ENCODE measurements at places on chromosomes 4 and X.

DNA sequence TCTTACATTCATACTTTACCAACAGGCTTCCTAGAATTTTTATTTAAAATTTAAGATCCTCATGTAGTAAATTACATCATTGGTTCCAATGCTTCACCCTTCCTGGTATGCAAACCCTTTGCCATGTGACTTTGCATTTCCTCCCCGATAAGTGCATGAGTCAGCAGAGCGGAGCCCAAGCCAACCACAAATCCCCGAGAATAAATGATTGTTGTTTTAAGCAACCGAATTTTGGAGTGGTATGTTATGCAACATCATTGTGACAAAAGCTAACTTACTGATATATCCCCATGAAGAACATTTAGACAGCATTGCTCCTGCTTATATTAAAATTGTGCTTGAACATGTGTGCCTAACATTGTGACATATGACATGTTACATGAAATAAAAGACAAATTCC, 199.4 kb upstream of the DDX53 start:
- DNase-seq: no peak

- no peak for DNase-seq
These were observed 14.7 kb upstream of the FAM47B start for GRCh38 chrX:34927866-34928265.

GRCh38 chr4:4831825-4832224, 27.6 kb upstream of the MSX1 start:
- DNase-seq: no peak

GRCh38 chrX:12910423-12911121, 4.2 kb downstream of the TLR8 start:
- no peak for DNase-seq

- no peak for DNase-seq
These were observed 20.7 kb upstream of the AR start for GRCh38 chrX:67523002-67523681.

DNA sequence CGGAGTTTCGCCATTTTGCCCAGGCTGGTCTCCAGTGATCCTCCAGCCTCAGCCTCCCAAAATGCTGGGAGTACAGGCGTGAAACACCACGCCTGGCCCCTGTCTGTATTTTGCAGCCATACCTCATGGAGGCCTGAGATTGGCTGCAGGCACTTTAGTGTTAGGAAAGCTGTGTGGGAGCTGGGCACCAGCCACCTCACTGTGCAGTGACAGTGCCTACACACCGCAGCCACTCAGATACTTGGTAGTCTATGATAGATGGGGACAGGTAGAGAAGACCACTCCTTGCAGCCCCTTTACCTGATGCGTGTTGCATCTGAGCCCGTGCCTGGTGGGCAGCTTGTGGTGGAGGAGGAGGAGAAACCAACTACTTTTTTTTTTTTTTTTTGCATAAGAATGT, 16.3 kb downstream of the SMS start:
- DNase-seq: no peak

- no peak for DNase-seq
These were observed 676.4 kb downstream of the PCDH18 start for GRCh38 chr4:136855886-136856285.

DNA sequence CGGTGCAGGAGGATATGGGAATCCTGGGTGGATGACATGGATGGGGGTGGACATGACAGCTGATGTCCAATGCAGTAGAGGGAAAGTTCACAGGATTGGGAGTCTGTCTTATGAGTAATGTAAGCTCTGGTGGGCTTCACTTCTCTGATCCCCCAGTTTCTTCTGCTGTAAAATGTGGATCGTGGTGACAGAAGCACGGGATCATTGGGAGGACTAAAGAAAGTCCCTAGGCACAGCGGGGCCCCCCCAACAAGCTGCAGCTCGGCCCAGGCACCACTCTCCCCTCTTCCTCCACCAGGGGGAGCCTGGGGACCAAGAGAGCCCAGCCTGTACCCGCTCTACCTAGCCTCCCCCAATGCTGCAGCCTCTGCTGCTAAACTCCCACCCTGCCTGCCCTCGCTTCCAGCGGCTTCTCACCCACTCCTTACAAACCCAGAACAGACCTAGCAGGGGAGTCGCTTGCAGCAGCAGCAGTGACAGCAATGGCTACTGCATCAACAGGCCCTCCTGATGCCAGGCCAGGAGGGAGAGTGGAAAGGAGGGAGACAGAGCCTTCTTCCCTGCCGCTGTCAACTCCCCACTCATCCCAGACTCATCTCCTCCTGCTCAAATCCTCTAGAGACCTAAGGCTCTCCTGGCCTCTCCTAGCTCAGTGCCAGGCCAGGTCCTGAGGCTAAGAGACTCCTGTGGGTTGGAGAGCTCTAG, 36.1 kb upstream of the IQSEC2 start:
- DNase-seq: peak; percentile 80

DNA sequence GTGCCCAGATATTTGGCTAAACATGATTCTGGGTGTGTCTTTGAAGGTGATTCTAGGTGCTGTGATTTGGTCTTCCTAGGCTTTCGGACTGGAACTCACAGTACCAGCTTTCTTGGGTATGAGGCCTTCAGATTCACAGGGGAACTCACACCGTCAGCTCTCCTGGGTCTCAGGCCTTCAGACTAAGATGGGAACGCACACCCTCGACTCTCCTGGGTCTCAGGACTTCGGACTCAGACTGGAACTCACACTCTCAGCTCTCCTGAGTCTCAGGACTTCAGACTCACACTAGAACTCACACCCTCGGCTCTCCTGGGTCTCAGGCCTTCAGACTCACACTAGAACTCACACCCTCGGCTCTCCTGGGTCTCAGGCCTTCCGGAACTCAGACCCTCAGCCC, 137.7 kb downstream of the CRLF2 start:
- DNase-seq: no peak

- DNase-seq: peak; percentile 71
These were observed 2.1 kb downstream of the GPR101 start for GRCh38 chrX:137031517-137032340.

- peak; percentile 4 for DNase-seq
These were observed 176.9 kb downstream of the PDHA2 start for GRCh38 chr4:96016634-96017299.

DNA sequence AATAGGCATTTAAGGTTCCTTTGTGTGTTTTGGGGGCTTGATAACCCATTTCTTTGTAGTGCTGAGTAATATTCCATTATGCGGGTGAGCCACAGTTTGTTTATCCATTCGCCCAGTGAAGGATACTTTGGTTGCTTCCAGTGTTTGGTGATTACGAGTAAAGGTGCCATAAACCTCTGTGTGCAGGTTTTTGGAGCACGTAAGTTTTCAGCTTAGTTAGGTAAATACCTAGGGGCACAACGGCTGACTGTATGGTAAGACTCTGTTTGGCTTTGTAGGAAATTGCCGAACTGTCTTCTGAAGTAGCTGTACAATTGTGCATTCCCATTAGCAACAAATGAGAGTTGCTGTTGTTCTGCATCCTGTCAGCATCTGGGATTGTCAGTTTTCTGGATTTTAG, 3.8 kb upstream of the TBL1X start:
- DNase-seq: no peak

- DNase-seq: no peak
These were observed 826 bp upstream of the SCML1 start for GRCh38 chrX:17736478-17736855.

DNA sequence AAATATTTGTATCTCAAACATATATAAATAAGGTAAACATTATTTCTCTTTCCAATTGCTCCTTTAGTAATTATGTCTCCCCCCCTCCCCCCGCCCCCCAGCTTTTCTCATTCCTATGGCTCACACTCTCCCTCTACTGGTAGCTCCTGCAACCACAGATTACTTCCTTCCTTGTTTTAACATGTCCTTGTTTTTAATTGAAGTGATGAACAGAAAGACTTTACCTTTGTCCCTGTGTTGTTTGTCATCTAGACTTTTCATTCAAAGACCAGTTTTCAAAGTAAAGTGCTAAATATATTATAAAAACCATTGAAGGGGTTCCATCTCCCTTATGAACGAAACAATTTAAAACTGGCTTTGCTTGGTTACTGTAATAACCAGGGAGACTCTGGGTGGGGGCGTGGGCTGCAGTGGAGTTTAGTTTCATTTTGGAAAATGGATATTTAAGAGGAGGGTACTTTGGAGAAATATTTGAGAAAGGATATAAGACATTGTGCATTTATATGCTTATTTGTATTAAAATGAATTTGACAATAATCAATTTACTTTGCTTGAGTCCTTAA, 352.9 kb downstream of the RAPGEF2 start:
- peak; percentile 34 for DNase-seq

- DNase-seq: no peak
These were observed 689.8 kb downstream of the KCTD8 start for GRCh38 chr4:43758836-43759235.

GRCh38 chr4:153467897-153468262, 1.7 kb downstream of the TMEM131L start:
- DNase-seq: no peak

DNA sequence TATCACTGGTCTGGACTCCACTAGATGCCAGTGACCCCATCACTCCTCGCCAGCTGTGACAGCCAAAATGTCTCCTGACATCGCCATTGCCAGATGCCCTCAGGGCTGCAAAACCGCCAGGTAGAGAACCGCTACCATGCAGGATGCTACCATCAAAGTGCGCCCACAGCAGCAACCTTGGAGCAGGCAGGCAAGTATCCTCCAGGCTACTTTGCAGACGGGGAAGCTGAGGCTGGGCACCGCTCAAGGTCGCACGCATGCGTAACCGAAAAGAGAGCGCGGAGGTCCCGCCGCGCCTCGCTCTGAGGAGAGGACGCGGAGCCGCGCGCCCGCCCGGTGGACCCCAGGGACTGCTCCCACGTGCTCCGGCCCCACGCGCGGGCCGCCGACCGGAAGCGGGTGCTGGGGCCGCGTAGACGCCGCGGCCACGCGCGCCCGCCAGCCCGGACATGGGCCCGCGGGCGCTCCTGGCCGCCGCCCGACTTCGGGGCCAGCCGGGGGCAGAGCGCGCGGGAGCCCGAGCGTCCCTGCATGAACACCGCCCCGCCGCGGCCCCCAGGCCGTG, at the start of gene STS:
Gene STS (plus strand): TSS at position 300 of the 565 bp plus-strand sequence. CDS start 105,488 bp downstream, outside the sequence.
- DNase-seq: no peak

DNA sequence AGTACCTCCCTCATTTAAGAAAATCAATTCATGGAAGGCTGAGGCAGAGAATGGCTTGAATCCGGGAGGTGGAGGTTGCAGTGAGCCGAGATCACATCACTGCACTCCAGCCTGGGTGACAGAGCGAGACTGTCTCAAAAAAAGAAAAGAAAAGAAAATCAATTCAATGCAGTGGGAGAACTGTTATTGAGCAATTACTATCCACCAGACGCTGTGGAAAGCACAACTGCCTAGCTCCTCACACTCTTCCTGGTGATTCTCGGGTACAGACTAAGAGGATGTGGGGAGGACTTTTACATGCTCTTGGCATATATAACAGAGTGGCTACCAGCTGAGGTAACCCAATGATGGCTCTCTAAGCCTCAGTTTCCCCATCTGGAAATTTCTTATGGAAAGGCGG, 2.7 kb upstream of the TMSB4X start:
- no peak for DNase-seq

GRCh38 chr4:123555807-123556273, 159.2 kb downstream of the SPRY1 start:
- no peak for DNase-seq

GRCh38 chrX:108307132-108308085, 130.8 kb downstream of the COL4A6 start:
- no peak for DNase-seq

DNA sequence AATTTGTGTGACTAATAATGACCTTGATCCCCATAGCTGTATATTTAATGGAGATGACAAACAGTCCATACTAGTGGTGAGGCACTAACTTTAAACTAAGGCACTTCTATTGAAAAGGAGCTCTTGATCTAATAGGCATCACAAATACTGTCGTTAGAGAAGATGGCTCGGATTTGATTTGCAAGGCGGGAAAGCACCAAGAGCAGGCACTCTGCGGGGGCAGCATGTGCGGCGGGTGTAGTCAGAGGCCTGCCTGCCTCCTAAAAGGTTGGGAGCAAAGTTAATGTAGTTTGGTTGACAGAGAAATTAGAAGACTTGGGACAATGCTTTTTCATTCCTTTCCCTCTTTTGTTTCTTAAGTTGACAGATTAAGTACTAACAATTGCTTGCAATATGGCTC, 278.8 kb downstream of the CFAP299 start:
- no peak for DNase-seq

DNA sequence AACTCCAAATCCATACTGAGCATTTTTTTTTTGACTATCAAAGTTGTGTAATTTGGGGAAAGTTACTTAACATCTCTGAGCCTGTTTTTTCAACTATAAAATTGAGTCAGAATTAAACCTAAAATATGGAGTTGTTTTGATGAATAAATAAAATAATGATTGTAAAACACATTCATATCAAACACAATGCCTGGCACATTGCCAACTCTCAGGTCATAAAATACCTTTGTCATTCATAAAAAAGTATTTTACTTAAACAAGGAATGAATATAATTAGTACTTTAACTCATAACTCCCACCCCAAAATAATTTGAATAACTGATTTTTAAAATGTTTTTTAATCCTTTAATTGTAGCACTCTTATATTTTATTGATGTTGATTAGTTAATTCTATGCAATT, 3.8 kb upstream of the GPR174 start:
- no peak for DNase-seq

GRCh38 chrX:5857232-5857631, 371.4 kb downstream of the NLGN4X start:
- DNase-seq: no peak

DNA sequence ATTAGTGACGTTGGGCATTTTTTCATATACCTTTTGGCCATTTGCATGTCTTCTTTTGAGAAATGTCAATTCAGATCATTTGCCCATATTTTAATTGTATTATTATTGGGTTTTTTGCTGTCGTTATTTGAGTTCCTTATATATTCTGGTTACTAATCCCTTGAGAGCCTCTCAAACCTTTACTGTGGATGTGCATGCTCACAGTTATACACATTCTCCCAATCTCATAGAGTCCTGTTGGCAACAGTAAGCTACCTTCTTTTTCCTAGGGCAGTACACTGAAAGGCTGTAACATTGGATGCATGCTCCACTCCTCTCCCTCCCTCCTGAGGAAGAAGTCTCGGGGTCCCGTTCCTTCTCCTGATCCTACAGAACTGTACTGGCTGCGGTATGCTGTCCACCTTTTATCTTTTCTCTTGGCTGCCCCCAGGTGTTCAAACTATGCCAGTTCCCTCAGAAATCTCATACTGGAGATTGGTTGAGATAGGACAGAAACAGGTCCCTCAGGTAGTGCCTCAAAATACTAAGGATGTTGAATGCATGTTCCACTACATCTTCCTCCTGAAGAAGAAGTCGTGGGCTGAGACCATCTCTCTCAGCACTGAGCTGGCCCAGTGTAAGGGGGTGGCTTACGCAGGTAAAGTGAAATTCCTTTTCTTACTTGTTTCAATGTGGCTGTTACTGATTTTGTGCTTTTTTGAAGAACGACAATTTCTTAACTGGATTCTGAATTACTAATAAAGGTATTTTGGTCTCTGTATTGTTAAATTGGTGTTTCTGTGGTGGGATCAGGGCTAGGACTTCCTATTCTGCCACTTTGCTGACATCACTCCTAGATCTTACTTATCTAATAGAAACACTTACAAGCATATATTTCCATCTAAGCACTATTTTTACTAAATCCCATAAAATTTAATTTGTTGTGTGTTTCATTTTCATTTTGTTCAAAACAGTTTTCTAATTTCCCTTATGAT, 145.4 kb upstream of the HUWE1 start:
- peak; percentile 48 for DNase-seq

GRCh38 chrX:154136627-154137161, 7.3 kb upstream of the OPN1LW start:
- DNase-seq: peak; percentile 74
